B cell (primary cell): ENCODE measurements at places on chromosomes 1 and 21. TPM values are rescaled to one million over a fixed set of nuclear protein-coding genes. Genes with fewer than 3 reads are reported as not detected.

DNA sequence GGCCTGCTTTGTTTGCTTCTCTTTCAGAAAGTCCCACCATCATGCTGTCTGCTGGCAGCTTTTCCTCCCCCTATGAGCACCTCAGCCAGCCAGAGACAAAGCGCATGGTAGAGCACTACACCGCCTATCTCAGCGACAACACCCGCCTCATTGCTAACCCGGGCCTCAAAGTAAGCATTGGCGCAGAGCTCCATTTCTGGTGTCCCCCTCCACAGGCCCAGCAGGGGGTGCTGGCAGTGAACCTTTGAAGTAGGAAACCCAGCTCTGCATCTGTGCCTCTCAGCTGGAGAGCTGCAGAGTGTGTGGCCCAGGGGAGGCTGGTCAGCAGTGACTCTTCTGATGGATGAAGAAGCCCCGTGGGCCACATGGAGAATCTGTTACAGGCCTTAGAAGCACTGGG lies 81.2 kb upstream of the RAVER2 start:
- no peak for DNase-seq

GRCh38 chr1:172745014-172745413 lies 86.1 kb downstream of the FASLG start:
- peak; percentile 82 for DNase-seq

- peak; percentile 6 for DNase-seq
Measured at GRCh38 chr21:31132574-31133242, 94.4 kb upstream of the KRTAP19-8 start.

DNA sequence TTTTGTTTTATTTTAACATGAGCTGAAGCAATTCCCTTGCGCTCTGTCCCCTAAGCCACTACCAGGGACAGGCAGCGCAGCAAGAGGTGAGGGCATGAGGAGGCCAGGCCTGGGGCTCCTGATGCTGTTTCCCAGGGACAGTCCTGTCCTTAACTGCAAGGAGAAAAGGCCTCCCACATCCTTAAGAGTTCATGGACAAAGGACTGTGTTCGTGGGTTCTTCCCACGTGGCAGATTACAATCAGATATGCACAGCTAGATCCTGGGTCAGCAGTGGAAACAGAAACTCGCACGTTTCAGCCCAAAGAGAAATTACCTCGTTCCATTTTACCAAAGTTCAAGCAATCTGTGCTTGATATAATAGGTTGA lies 85.8 kb downstream of the MIS18A start:
- no peak for DNase-seq

- DNase-seq, result no peak
Measured at GRCh38 chr21:42226626-42227025, 7.7 kb downstream of the ABCG1 start.

DNA sequence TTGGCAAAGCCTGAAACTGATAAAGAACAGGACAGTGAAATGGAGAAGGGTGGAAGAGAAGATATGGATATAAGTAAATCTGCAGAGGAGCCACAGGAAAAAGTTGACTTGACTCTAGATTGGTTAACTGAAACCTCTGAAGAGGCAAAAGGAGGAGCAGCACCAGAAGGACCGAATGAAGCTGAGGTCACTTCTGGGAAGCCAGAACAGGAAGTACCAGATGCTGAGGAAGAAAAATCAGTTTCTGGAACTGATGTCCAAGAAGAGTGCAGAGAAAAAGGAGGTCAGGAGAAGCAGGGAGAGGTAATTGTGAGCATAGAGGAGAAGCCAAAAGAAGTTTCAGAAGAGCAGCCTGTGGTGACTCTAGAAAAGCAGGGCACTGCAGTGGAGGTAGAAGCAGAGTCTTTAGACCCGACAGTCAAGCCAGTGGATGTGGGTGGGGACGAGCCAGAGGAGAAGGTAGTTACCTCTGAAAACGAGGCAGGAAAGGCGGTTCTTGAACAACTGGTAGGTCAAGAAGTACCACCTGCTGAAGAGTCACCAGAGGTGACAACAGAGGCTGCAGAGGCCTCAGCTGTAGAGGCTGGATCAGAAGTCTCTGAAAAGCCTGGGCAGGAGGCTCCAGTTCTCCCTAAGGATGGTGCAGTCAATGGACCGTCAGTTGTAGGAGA lies 16.3 kb downstream of the CCDC17 start:
- DNase-seq, result peak; percentile 8

DNA sequence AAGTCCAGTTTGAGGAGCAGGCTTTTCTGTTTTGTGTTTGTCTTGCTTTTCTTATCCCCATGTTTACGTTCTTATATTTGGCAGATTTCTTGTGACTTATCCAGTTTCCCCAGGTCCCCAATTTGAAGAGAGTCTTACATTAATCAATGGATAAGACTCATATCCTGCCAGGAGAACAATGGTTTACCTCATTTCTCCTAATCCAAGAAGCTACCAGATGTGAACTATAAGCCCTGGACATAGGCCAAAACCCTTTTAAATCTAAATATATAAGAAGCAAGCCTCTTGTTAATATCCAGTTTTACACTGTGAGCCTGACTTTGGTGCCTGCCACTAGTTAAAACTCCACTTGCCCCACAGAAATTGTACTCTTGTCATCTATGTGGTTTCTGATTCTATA lies 15.1 kb upstream of the COP1 start:
- DNase-seq, result no peak

Gene SUSD4
- not detected in 2 replicates for total RNA-seq

Gene KIF26B
- 0.62 and 0.75 TPM in 2 replicates for total RNA-seq

Gene AMPD1
- not detected in 2 replicates for total RNA-seq

Gene HIVEP3
- total RNA-seq, result 5.1 and 6.3 TPM in 2 replicates

Gene RAD54L
- 1.1 and 1.9 TPM in 2 replicates for total RNA-seq

Gene NR0B2
- total RNA-seq, result not detected in 2 replicates

Gene SPOCD1
- not detected in 2 replicates for total RNA-seq

Gene PADI4
- total RNA-seq, result 0.44 and 0.63 TPM in 2 replicates
